Activated CD4-positive, alpha-beta T cell treated with anti-CD3 and anti-CD28 coated beads, Interleukin-2, amount 50 U/mL, for 48 hours (primary cell): ENCODE measurements at places on chromosomes 1 and 21.
A peak's percentile ranks its signal among the peaks of the same experiment; 100 is the strongest.

DNA sequence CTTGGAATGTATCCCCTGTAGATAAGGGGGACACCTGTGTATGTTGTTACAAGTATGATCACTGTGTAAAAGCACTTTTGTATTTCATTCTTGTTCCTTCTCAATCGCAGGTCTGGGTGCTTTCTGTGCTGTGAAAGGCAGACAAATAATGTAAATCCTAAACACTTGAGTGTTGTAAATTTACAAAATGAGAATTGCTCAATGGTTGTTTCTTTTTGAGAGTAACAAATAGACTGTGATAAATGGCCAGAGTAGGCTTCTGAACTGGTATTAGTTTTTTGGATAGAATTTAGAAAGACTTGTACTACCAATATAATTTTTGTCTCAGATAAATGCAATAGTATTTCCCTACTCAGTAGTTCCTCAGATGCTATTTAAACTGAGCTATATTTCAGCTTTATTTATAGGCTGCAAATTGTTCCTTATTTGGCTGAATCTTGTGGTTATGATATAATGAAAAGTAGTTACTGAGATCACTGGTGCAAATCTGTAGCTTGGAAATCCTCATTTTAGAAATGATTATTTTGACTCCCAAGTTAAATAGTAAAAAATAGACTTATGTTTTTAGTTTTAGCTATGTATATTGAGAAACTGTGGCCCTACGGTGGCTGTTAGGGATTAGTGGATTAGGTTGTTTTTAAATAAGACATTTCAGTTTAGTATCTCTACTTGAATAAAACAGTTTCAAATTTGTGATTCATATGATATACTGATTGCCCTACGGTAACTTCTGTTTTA, 9.2 kb downstream of the BACH1 start:
- no peak for DNase-seq

DNA sequence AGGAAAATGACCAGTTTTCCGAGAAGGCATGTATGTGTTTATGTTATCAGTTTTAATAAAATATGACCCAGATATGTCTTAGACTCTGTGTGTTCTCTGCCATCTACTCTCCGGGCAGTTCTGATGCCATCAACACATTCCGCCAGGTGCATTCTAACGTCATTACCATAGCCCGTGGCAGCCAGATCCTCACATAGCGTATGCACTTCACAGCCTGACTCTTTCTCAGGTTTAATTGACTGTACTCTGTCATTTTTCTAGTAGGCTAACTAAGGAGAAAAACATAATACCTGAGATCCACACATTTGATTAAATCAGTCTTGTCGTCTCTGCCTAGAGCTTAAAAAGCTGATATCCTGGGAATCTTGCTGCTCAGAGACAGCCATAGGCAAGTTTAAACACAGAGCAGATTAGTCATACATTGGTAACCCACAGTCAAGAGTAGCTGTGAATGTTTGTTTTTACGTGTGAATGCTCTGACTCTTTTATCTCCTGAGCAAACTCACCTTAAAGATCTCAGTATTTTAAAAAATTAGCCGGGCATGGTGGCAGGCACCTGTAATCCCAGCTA, 175.9 kb downstream of the GREM2 start:
- no peak for DNase-seq

DNA sequence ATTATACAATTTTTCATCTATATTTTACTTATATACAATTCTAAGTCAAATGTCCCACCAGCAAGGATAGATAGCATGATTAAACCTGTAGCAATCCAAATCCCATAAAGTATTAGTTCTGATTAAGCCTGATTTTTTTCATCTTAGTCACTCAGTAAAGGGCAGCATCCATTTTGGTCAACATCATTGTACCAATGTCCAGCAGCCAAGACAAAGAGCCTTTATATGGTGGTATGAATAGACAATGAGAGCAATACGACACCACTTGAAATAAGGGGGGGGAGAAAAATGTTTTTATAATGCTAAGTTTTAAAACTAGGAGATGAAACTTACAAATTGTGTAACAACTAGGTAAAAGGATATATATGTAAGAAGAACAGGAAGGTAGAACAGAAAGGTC, 7.4 kb downstream of the ZNF644 start:
- DNase-seq: no peak

GRCh38 chr21:33668180-33668579, 25.9 kb downstream of the ITSN1 start:
- no peak for DNase-seq

GRCh38 chr1:105373681-105374080, 1624.0 kb downstream of the AMY1C start:
- DNase-seq: no peak

DNA sequence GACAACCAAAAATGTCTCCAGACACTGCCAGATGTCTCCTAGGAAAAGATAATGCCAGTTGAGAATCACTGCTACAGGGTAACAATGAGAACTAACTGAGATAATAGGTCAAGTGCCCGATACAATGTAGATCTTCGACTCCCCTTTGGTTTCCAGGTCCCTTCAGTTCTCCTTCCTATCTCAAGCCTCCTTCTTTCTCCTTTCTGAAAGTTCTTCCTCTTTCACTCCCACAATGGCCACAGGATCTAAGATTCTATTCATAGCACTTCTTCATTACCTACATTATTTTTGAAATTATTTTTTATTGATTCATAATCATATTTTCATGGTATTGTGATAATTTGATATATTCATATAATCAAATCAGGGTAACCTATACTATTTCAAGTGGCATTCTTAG, 6.3 kb downstream of the PFDN2 start:
- DNase-seq: no peak

DNA sequence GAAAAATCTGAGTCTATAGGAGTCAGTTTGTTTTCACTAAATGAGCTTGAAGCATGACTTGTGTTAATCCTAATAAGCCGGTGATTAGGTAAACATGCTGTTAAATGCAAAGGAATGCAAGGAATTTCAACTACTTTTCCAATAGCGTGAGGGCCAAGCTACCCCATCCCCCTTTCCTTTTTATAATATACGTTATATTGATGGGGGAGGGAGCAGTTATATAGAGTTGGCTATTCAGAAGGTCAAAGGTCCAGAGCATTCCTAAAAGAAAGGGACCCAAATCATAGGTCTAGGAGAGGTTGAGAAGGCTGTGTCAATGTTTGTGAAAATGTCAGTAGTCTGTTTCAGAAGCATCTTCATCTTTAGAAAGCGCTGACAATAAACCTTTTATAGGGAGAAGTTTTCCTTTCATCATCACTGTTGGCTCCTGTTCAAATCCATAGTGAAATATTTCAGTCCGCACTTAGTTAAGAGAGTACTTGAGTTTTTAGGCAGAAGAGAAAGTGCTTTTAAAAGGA, 3.8 kb downstream of the CCN1 start:
- no peak for DNase-seq

DNA sequence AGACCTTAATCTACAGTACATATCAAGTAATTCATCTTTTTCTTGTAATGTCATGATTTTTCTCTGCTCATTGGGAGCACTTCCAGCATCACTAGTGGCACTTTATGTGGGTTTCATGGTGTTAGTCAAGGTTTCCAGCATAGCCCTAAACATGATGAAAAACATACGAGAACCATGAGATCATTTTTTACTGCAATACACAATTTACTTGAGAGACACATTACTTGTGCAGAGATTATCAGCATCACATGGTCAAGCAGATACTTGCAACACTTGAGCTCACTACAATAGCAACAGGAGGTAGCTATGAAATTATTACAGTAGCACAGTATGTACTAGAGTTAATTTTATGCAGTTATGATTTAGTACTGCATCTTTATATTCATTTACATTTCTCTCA, 36.4 kb downstream of the ITGB3BP start:
- DNase-seq: no peak

GRCh38 chr21:37369307-37369854, 2.8 kb downstream of the DYRK1A start:
- DNase-seq: no peak

- DNase-seq: no peak
Observed at GRCh38 chr1:109530457-109531087, 9.1 kb upstream of the GPR61 start.

GRCh38 chr1:79204779-79205479, 198.4 kb upstream of the ADGRL4 start:
- DNase-seq: no peak

DNA sequence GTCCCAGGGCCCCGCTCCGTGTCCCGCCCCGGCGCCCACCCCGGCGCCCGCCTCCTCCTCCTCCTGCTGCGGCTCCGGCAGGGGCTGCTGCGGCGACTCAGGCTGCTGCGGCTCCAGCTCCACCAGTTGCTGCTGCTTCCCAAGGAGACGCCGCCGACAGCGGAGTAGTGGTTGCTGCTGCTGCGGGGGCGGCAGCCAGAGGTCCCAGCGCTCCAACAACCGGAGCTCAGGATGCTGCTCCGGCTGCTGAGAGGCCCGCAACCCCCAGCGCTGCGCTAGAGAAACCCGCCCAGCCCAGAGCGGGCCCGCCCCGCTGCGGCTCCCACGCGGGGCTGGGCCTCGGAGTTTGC, 1.1 kb downstream of the CRCT1 start:
- peak; percentile 0 for DNase-seq

- no peak for DNase-seq
Observed at GRCh38 chr1:172742599-172743500, 83.9 kb downstream of the FASLG start.

GRCh38 chr1:188169971-188170370, 1341.2 kb downstream of the PLA2G4A start:
- no peak for DNase-seq

DNA sequence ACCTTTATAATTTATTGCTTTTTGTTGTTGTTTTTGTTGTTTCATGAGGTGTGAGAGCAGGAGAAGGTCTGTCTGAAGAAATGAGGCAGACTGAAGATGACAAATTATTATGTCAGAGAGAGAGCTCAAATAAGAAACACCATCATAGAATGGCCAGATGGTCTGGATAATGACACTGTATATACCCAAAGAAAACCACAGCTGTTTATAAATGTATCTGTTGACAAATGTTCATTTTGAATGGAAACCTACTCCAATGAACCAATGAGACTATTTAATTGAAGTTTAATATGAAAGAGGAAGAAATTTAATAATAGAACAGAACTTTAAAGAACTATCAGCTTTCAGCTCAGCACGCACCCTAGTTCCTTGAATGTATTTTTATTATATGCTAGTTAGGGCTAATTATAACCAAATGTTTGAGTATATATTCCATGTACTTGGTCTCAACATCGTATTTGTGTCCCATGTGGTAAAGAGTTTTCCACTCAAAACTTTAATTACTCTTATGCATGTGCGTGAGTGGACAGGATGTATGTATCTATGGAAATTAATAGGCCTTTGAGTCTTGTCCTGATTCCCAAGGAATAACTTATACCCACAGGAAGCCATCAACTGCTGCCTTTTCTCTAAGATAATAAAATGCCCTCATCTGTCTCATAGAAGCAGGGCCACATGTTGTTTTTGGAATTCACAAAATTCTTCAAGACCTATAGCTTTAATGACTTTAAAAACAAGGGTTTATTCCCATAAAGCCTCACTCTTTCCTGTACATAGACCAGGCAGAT, 202.7 kb downstream of the KCNK2 start:
- no peak for DNase-seq

- no peak for DNase-seq
Observed at GRCh38 chr1:168605443-168605842, 29.0 kb downstream of the XCL1 start.

GRCh38 chr1:27527890-27528817, 38.2 kb upstream of the WASF2 start:
- peak; percentile 43 for DNase-seq

DNA sequence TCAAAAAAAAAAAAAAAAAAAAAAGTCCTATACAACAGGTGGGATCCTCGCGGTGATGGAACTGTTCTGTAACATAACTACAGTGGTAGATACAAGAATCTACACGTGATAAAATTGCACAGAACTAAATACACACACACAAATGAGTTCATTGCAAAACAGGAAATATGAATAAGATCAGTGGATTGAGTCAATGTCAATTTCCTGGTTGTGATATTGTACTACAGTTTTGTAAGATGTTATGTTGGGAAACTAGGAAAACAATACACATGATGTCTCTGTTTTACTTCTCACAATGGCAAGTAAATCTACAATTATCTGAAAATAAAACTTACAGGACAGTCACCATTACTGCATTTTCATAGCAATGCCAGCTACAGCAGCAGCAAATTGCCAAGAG, 59.8 kb downstream of the ITGB3BP start:
- DNase-seq: no peak

GRCh38 chr1:9164532-9164900, 35.6 kb upstream of the GPR157 start:
- no peak for DNase-seq

DNA sequence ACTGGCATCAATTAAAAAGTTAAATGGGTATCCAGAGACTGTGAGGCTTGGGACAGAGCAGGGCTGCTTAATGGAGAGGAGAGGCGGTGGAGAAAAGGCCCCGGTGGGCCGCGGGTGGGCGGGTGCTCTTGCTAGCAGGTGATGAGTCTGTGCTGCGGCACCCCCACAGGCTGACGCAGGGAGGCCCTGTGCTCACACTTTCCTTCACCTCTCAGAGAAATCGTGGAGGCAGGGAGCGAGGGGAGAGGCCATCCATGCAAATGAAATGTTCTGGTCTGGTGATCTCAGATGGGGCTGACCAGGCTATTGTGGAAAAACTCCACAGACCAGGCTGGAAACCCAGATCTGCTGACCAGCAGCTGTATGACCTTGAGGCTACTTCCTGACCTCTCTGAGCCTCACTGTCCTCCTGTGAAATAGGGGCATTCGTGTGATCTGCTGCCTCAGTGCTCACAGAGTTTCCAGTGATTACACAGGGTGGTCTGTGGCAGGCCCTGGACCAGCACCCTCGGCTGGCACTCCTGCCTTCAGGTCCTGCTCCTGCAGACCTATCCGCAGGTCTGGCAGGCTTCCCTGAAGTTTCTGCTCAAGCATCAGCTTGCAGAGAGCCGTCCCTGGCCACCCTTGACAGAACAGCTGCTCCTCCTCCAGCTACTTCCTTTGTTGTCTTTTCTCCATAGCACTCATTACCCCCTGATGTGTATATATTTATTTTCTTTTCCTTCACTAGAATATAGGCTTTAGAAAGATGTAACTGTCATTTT, 89.2 kb downstream of the BEND5 start:
- no peak for DNase-seq

- no peak for DNase-seq
Observed at GRCh38 chr21:43274946-43275310, 106.1 kb downstream of the CRYAA start.
